ENCODE measurements at places on chromosomes 7 and 10.

GRCh38 chr10:88787463-88787862 is 15.1 kb upstream of the LIPM start:
- no peak for DNase-seq

DNA sequence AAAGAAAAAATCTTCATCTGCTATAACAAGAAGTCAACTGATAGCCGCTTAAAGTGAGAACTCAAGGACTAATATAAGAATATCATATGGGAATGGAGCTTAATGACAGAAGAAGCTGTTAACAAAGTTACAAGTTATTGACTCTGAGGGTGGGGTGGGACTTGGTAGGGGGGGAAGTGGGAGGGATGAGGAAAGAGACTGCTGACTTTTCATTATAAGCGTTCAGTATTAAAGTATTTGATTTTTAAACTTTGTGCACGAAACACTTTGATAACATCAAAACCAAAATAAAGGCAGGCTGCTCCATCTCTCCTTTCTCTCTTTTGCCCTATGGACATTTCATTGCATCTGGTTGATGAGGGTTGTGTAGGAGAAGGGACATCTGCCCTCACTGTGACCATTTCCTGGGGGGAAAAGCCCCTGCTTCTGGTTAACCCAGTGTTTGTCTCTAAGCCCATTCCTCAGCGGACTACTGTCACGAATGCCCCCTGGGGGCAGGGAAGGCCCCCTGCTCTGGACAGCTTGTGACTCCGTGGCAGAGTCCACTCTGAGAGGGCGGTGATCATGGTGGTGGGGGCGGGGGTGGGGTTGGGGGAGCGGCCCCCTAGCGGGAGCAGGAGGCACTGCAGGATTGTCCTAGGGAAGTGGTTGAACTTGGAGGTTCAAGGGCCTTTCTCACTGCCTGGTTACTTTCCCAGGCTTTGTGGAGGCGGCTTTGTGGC is 17.4 kb downstream of the SLC13A4 start:
- no peak for DNase-seq

- peak; percentile 51 for DNase-seq
Observed at GRCh38 chr10:69360485-69361302, 56.0 kb downstream of the TACR2 start.

GRCh38 chr7:91263384-91264045 is 718 bp upstream of the FZD1 start:
- peak; percentile 50 for DNase-seq

DNA sequence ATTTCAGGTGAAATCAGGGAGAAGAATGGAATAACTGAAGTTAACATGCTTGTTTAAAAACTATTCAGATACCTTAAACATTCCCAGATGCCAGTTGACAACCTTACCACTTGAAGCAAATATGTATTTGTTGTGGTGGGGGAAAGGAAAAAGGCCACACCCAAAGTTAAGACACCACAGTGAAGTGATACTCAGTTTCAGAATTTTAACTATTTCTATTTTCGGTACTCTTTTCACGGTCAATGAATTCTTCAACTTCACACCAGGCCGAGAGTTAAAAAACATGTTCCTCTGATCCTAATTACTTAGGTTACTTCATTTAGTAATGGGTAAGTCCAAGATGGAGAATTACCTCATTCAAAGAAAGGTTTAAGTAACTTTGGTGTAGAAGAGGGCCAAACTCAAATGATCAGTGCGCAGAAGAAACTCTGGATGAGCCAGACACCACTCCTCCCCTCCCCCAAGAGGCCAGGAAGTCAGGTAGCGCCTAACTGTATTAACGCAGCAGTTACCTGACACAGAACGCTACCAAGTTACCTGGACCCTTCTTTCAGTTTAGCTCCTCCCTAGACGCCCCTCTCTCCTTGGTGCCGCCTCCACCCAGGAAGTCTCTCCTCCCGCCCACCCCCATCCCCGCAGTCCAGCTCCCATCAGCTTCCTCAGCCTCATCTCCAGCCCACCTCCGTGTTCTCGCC is 700 bp downstream of the MTPN start:
- DNase-seq: peak; percentile 16

GRCh38 chr10:128314686-128315085 is 188.5 kb upstream of the MKI67 start:
- DNase-seq: no peak

DNA sequence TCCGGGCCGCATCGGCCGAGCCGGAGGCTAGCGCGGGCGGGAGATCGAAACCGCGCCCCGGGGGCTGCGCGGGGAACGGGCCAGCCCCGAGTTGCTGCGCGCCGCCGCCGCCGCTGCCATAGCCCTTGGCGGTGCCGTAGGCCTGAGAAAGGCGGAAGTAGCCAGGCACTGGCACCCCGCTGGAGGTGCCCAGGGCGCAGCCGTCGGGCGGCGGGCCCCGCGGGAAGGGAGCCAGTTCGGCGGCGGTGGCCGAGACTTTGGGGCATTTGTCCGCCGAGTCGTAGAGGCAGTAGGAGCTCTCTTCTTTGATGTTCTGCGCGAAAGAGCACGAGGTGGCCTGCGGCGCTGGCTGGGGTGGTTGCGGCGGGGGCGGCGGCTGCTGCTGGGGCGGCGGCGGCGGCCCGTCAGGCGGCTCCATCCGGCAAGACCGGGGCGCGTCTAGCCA is 587 bp downstream of the HOXA10 start:
- DNase-seq: peak; percentile 14

- peak; percentile 48 for DNase-seq
Observed at GRCh38 chr7:42097752-42098151, 139.3 kb downstream of the GLI3 start.

All from WERI-Rb-1 (cell line).